ENCODE measurements at places on chromosomes 3 and 15.
A peak's percentile ranks its signal among the peaks of the same experiment; 100 is the strongest.

- no peaks in the 10 kb centered on the region for H3K36me3 ChIP-seq
- no peak overlapping the region for H3K4me3 ChIP-seq
- peak; percentile 59 for DNase-seq
- peak overlapping the region; percentile 71 for H3K27ac ChIP-seq
- peaks cover 18% of the 10 kb centered on the region for H3K4me1 ChIP-seq
- no peaks in the 10 kb centered on the region for H3K27me3 ChIP-seq
Observed at GRCh38 chr15:46442184-46442583, 807.4 kb downstream of the SQOR start.

DNA sequence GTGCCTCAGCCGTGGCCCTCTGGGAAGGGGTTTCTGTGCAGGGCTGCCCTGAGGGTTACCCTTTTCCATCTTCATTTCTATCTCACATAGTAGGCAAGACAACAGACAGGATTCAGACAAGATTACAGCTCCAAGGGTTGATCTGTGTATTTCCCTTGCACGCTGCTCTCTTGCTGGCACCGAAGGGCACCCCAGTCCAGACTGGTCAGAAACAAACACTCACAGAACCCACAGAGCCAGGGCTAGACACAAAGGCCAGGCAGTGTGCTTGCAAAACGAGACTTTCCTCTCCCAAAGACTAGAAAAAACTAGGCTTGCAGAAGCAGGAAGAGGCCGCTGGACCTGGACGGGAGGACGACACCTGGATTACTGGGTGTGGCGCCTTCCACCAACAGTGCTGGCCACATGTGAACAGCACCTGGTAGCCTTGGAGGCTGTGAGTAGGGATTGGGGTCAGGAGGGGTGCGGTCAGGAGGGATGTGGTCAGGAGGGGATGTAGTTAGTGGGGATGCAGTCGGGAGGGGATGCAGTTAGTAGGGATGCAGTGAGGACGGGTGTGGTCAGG is 96.8 kb downstream of the BDH1 start:
- H3K4me1 ChIP-seq, result peaks cover 14% of the 10 kb centered on the region
- DNase-seq, result no peak
- H3K4me3 ChIP-seq, result no peak overlapping the region
- H3K27me3 ChIP-seq, result no peaks in the 10 kb centered on the region

GRCh38 chr15:77871852-77872371 is 205.6 kb downstream of the TBC1D2B start:
- H3K4me1 ChIP-seq, result peaks cover 13% of the 10 kb centered on the region
- H3K4me3 ChIP-seq, result no peak overlapping the region
- no peaks in the 10 kb centered on the region for H3K27me3 ChIP-seq
- peak; percentile 70 for DNase-seq
- H3K36me3 ChIP-seq, result no peaks in the 10 kb centered on the region
- no peak overlapping the region for H3K27ac ChIP-seq

DNA sequence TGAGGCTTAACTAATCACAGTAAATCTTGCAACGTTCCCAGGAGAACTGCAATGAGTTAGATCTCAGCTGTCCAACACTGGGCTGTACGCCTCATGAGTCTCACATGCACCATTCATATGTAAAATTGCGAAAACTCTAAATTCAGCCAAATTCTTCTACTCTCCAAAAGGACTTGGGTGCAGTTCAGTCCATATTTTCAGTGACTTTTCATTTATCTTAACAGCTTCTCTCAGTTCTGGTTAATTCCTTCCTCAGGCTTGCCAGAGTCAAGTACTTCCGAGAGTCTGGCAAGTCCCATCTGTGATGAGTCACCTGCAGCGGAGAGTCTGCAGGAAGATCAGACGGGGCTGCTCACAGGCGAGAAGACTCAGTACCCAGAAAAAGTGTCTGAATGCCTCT is 11.5 kb downstream of the CCDC80 start:
- H3K36me3 ChIP-seq, result no peaks in the 10 kb centered on the region
- peaks cover 15% of the 10 kb centered on the region for H3K4me1 ChIP-seq
- no peak overlapping the region for H3K27ac ChIP-seq
- H3K4me3 ChIP-seq, result no peak overlapping the region
- no peaks in the 10 kb centered on the region for H3K27me3 ChIP-seq

- H3K27me3 ChIP-seq, result no peaks in the 10 kb centered on the region
- no peak for DNase-seq
- no peak overlapping the region for H3K27ac ChIP-seq
- H3K4me3 ChIP-seq, result no peak overlapping the region
- H3K36me3 ChIP-seq, result no peaks in the 10 kb centered on the region
- no peaks in the 10 kb centered on the region for H3K4me1 ChIP-seq
Observed at GRCh38 chr3:26018889-26019288, 229.0 kb downstream of the OXSM start.

All from RWPE2 (cell line).